ENCODE measurements at places on chromosomes 1 and 21. TPM values are rescaled to one million over a fixed set of nuclear protein-coding genes. Genes with fewer than 3 reads are reported as not detected.

GRCh38 chr1:116544588-116545358 is 26.1 kb downstream of the CD58 start:
- DNase-seq = no peak

DNA sequence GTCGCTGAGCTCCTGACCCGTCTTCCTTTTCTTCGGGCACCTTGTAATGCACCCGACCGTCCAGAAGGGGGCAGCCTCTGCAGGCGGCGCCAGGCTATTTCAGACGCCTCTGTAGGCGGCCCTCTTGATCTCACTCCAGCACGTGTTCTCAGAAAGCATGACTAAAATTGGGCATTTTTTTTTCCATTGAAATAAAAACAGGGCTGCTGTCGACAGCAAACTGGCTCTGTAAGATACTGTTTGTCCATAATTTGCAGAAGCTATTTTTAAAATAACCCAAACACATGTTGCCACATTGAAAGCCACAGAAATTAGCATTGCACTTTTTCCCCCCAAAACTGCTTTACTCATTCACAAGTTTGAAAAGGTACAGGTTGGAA is 78.0 kb downstream of the STUM start:
- DNase-seq = peak; percentile 72

- DNase-seq = no peak
Measured at GRCh38 chr21:46182548-46183336, 1.5 kb downstream of the SPATC1L start.

DNA sequence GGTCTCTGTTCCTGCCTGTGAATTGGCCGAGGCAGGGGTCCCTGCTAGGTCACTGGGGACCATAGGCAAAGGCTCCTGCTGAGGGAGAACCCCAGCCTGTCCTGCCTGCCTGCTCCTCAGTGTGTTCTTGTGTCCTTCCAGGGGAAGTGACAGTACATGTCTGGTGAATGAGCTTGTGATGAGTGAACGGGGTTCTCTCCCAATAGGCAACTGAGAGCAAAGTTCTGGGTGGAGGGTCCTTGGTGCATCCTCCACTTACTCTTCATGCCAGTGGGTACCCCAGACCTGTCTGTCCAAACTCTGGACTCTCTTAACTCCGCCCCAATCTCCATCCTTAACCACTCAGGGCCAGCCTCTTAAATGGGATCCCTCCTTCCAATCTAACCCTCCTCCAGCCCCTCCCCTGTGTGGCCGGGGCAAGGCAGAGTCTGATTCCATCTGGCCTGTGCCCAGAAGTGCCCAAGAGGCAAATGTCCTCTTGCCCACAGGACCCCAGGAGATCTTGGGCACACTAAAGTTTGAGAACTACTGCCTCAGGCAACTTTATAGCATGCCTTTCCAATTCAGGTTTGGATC is 2.0 kb downstream of the XKR8 start:
- no peak for DNase-seq

DNA sequence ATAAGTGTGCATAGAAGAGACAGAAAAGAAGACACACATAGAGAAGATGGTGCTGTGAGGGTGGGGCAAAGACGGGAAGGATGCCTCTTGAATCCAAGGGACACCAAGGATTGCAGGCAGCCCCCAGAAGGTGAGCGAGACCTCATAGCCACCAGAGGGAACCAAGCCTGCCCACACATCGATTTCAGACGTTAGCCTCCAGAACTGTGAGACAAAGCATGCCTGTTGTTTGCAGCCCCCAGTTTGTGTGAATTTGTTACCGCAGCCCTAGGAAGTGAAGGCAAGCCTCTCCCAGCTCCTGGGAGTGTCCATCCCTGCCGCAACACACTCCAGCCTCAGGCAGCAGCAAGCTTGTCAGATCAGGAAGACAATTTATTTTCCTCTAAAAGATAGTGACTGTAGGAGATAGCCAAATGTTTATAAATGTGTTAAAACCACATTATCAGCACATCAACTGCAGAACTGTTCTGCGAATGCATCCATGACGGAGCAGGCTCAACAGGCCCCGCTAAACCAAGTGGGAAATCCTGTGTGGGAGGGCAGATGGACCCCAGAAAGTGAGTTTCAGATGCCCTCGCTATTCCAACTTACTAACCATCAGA is 543.3 kb downstream of the MATN1 start:
- no peak for DNase-seq

DNA sequence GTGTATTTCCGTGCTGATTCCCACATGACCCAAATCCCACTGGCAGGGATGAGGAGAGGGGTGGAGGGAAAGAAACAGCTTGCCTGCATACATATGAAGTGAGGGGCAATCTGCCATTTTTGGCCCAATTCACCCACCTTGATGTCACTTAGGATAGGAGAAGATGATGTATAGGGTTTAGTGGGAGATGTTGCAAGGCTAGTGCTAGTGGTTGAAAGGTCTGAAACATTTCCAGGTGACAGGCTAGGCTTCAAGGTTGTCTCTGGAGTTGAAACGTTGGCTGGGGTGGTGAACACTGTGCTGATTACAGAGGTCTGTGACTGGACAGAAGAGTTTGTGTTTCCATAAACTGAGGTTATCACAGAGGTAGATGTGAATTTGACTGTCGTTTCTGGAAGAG is 12.1 kb downstream of the CD34 start:
- no peak for DNase-seq

The NR1I3 gene
- total RNA-seq = not detected

The SMIM12 gene
- total RNA-seq = 44.6 TPM

DNA sequence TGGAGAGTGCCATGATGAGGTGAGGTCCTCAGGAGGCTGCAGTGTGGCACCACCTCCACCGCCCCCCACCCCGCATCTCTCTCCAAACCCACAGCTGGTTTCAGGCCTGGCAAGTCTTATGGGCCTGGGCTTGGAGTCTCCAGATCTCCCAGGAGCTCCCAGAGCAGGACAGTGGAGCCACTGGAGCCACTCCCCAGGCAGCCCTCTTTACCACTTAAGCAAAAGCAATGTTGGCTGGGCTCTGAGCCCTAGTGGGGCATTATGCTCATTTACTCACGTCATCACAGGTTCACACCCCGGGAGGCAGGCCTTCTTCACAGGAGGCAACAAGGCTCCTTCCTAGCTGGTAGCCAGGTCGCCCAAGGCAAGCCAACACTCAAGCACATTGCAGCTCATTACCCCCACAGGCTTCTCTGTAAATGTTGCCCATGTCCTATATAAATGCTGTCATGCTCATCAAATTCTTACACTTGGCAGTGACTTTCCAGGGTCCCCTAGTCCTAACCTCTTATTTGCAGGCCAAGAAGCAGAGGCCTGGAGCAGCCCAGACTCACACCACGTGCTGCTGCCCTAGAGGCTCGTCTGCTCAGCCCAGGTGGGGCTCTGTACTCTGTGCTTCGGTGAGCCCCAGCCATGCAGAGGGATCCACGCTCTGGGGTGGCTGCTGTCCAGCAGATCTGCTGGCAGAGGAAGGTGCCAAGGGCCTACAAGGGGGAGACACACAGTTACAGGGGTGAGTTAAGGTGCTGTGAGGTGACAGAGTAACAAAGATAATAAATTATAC is 459.3 kb downstream of the MATN1 start:
- DNase-seq = no peak

- no peak for DNase-seq
Measured at GRCh38 chr1:226209307-226210059, 14.0 kb upstream of the MIXL1 start.

DNA sequence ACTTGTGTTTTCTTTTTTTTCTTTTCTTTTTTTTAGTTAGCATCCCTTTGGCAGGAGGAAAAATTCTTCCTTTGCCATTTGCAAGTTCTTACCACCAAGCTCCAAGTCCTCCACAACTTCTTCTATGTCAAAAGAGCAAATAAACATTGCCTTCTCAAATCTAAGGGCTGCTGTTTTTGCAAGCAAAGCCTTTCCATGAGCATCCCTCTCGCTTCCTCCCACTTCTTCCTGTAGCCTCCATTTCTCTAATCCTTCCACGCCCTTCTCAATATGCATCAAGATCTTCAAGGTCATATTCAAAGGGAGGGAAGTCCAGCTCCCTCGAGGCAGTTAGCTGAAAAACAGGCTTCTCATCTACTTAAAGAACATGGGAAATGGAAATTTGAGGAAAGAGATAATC is 147.1 kb downstream of the ADSS2 start:
- no peak for DNase-seq
